AG20443 (cell line): ENCODE measurements at places on chromosomes 6 and 20.
A peak's percentile ranks its signal among the peaks of the same experiment; 100 is the strongest.

- no peak for DNase-seq
Observed at GRCh38 chr20:16641511-16642023, 68.3 kb upstream of the KIF16B start.

DNA sequence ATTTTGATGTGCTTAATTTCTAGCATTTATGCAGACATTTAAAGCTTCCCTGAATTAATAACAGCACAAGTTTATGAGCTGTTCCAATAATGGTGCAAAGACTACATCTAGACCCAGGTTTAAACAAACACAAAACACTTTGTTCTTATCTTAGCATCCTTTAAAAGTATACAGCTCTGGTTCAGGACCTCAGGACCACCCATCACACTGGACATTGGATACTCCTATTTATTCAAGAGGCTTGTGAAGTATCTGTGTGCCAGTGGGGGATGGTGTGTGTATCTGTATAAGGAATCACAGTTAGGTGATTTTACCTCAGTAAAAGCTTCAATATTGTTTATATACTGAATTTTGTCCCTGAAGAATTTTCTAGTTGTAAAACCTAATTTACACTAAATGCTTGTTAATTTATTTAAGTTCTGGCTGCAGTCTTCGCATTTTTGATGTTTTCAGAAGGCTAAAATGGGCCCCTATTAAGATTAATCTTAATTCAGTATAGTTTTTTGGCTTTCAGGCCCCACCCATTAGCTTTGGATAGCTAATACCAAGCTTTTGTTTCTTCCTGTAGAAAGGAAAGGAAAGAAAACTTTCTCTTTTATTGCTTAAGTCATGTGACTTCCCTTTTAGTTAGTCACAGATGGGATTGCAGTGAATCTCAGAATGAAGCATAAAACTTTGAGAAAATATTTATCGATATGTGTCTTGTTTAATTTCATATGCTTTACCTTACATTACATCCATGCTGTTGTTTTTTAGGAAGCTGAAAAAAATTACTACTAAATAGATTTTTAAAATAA is 13.1 kb downstream of the LIN28B start:
- no peak for DNase-seq

- no peak for DNase-seq
Observed at GRCh38 chr20:32510601-32511357, 74.4 kb downstream of the NOL4L start.

DNA sequence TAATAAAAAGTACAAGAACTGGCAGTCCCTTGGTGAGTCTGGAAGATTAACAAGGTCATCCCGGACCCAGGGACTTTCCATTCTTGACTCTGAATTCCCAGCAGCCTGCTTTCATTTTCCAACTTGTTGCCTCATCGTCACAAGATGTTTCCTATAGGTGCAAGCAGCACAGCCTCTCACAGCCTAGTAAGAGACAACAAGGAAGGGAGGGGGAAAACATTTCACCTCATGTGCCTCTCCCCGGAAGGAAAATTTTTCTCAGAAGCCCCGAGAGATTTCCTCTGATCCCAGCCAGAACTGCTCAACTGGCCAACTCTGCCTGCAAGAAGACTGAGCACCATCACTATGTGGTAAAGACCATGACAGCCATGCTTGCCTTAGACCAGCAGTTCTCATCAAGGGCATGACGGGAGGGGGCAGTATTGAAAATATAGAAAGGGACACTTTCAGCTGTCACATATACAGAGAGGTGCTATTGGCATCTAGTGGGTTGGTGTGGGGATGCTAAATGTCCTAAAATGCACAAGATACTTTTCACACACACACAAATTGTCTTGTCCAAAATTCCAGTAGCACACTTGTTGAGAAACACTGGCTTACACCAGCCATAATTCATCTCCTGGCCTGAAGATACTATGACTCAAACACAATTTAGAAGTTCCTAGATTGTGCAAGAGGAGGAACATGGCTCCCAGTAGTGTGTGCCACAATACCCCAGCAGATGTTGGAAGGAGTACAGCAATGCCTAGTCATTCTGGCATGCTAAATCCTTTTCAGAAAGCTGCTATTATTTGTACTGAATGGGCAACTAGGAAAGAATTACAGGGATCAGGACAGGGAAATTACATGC is 10.8 kb upstream of the WTAP start:
- peak; percentile 89 for DNase-seq

- no peak for DNase-seq
Observed at GRCh38 chr6:134851548-134851947, 98.4 kb downstream of the ALDH8A1 start.

- no peak for DNase-seq
Observed at GRCh38 chr6:5403076-5403475, 141.8 kb downstream of the FARS2 start.
